ENCODE measurements at places on chromosomes 1 and 21. TPM values are rescaled to one million over a fixed set of nuclear protein-coding genes. Genes with fewer than 3 reads are reported as not detected.

GRCh38 chr21:21309510-21309909, 311.3 kb downstream of the NCAM2 start:
- DNase-seq: no peak

DNA sequence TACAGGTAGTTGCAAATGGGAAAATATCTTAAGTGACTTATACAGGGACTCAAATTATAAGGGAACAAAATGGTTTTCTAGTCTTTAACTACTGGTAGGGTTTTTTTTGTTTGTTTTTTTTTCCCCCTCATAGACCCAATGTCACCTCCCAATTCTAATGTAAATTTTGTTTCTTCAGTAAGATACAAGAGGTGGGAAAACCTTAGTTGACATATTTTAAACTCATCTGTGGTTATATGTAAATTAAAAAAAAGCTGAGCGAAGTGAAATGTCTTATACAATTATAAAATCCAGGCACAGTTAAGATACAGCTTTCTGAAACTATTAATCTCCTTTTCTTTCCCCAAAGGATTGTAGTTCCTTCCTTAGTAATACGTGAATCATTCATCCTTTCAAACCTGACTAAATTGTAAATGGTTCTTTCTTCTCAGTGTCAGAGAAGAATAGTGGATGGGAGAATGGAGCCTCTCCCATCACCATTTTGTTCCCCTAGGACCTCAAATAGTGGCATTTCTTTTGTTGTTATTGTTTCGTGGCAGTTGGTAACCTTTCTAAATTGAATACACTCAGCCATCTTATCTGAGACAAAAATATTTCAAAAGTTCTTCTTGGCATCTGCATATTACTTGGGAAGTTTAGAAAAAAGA, 11.2 kb downstream of the TSEN15 start:
- no peak for DNase-seq

- DNase-seq: no peak
Observed at GRCh38 chr1:205237526-205238484, 10.1 kb downstream of the TMCC2 start.

Gene NECTIN4
- total RNA-seq: 0.09 TPM

All from natural killer cell (primary cell).